CD4-positive, alpha-beta T cell (primary cell): ENCODE measurements at places on chromosomes 3 and 15. TPM values are rescaled to one million over a fixed set of nuclear protein-coding genes. Genes with fewer than 3 reads are reported as not detected.

Gene GRAMD2A
- not detected for total RNA-seq

Gene SPRED1
- total RNA-seq, result 0.03 TPM

Gene SLC12A8
- 0.38 TPM for total RNA-seq

Gene CD276
- total RNA-seq, result not detected

Gene ROPN1B
- 0.25 TPM for total RNA-seq

Gene TFG
- 58.8 TPM for total RNA-seq

Gene FEZF2
- total RNA-seq, result not detected

Gene DUOX1
- total RNA-seq, result 0.17 TPM

Gene PPP2R3A
- total RNA-seq, result 0.31 TPM

Gene RAB5A
- 125 TPM for total RNA-seq

Gene MESP1
- 0.22 TPM for total RNA-seq

Gene PLSCR5
- not detected for total RNA-seq

Gene PCOLCE2
- total RNA-seq, result not detected

Gene PPM1L
- total RNA-seq, result 3.4 TPM

Gene SLC22A13
- total RNA-seq, result 0.22 TPM
